ENCODE measurements at places on chromosomes 3 and 15. TPM values are rescaled to one million over a fixed set of nuclear protein-coding genes. Genes with fewer than 3 reads are reported as not detected.

The KCNH8 gene
- not detected for total RNA-seq

The IGDCC3 gene
- not detected for total RNA-seq

The GPR62 gene
- total RNA-seq, result not detected

The GOLGA8Q gene
- 0.06 TPM for total RNA-seq
